ENCODE measurements at places on chromosomes 16 and 17. TPM values are rescaled to one million over a fixed set of nuclear protein-coding genes. Genes with fewer than 3 reads are reported as not detected.
A peak's percentile ranks its signal among the peaks of the same experiment; 100 is the strongest.

Gene KRT32
- 28.0 TPM for total RNA-seq

Gene FADS6
- 2.6 TPM for total RNA-seq

GRCh38 chr16:8937803-8938202 lies 25.9 kb downstream of the USP7 start:
- no peak for DNase-seq

DNA sequence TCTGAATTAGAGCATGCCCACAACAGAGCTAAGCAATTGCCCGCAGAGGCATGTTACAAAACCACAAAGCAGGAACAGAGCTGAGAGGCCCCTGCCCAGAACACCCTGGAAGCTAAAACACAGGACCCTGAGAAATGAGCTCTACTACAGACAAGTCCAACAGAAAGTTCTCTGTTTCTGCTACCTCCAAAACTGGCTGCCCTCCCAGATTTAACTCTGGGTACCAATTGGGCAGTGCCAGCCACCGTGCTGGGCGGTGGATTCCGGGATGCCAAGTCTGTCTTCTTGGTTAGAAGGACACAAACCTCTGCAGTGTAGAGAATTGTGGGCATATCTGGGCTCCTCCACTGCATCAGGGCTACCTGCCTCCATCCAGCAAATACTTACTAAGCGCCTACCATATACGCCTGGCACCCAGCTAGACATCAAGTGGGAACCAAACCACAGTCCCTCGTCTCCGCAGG lies 1.0 kb downstream of the CMTM4 start:
- no peak for DNase-seq

GRCh38 chr16:71956486-71956885 lies 43.7 kb downstream of the PKD1L3 start:
- no peak for DNase-seq

DNA sequence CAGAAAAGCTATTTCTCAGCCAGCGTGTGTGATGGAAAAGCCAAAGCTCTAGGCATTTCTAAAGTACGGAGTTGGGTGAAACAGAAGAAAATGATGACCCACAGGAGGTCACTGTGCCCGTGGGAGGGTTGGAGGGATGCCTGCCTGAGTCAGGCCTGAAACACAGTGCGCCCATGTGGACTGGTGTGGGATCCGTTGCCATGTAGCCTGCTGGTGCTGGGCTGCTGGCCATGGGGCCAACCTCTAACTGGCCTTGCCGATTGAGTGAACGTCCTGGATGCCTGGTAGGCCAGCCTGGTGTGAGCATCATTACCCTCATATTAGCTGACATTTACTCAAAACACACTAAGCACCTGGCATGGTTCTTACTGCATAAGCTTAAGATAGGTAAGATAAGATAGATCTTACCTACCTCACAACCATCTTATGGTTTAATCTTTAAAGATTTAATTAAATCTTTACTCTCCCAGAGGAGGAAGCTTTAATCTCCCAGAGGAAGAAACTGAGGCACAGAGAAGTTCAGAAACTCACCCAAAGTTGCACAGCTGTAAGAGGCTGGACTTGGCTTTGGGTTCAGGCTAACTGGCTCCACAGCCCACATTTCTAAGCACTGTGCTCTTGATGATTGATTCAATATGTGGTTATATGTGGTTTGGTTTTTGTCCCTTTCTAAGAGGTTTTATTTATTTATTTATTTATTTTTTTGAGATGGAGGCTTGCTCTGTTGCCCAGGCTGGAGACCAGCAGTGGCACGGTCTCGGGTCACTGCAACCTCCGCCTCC lies 15.7 kb downstream of the MGAT5B start:
- no peak for DNase-seq

GRCh38 chr16:57802341-57803133 lies at the start of gene KIFC3:
TSS of gene KIFC3 (minus strand) at chr16:57802491. CDS start at chr16:57798243, 4,248 bp downstream.
- peak; percentile 48 for DNase-seq

Gene TM4SF5
- not detected for total RNA-seq

DNA sequence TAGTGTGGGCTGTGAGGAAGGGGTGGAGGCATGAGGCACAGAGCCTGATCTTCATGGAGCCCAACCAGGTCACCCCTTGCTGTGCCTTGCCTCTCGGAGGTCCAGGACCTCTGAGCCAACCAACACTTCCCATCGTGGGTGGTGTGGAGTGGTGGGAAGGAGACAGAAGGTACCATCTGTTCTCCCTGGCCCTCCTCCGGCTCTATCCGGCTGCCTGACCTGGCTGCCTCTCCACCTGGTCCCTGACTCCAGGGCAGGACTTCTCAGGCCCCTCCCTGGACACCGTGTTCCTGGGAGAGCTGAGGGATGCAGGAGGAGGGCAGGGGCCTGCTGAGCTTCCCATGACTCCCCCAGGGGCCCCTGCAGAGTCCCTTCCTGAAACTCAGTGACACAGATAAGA lies 3.9 kb downstream of the PDK2 start:
- DNase-seq = no peak

DNA sequence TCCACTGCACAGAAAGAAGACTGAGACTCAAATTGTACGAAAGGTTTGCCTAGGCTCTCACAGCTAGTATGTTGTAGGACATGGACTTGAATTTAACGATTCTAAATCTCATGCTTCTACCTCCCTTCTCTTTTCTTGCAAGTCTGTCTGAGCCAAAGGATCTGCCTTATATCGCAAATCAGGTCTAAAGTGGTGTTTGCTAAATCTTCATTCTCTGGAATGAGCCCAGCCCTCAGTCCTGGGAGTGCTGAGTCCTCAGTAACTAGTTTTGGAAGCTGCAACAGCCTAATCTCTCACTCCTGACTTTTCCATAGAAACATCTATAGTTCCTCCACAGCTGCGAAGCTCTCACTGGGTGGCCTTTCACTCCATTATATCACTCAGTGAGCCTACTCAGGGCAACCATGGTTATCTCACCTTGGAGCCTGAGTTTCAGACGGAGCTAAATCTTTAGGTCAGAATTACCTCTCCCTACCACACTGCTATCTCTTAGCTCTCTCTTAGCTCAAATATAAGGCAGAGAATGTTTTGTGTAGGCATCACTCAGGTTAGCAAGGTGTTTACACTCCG lies 575.5 kb upstream of the C16orf82 start:
- no peak for DNase-seq

DNA sequence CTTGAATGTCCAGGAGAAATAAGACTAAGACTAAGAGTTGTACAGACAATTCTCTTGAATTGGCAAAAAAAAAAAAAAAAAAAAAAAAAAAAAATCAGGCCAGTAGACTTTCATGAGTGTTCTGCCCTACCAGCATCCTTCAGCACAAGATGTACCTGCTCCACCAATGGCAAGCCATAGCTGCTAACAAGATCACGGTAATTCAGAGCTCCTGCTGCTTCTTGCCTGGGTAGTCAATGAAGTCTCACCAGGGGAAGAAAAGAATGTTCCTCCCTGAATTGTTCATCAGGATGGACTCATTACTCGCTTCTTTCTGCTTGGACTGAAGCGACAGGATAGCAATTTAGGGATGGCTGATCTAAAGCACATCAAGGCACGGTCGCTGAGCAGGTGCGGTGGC lies 31.1 kb upstream of the APOH start:
- no peak for DNase-seq

DNA sequence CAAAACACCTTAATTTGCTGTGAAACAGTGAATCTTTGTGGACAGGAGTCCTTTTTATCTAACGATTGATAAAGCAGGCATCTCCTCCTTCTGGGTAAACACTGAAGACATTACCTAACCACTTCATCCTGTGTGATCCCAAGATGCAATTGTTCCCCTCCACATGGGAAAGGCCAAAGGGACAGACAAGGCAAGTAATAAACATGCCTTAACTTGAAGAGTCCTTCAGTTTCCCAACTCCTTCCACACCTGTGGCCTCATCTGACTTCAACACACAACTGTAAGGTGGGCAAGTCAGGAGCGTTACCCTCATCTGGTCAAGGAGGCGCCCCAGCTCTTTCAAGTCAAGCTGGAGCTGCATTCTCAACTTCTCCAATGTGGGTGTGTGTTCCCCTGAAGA lies 278.6 kb downstream of the ABCC12 start:
- no peak for DNase-seq

GRCh38 chr16:87420026-87421002 lies 28.2 kb downstream of the MAP1LC3B start:
- no peak for DNase-seq

- DNase-seq = peak; percentile 70
Measured at GRCh38 chr17:65294181-65294719, 157.1 kb downstream of the RGS9 start.

DNA sequence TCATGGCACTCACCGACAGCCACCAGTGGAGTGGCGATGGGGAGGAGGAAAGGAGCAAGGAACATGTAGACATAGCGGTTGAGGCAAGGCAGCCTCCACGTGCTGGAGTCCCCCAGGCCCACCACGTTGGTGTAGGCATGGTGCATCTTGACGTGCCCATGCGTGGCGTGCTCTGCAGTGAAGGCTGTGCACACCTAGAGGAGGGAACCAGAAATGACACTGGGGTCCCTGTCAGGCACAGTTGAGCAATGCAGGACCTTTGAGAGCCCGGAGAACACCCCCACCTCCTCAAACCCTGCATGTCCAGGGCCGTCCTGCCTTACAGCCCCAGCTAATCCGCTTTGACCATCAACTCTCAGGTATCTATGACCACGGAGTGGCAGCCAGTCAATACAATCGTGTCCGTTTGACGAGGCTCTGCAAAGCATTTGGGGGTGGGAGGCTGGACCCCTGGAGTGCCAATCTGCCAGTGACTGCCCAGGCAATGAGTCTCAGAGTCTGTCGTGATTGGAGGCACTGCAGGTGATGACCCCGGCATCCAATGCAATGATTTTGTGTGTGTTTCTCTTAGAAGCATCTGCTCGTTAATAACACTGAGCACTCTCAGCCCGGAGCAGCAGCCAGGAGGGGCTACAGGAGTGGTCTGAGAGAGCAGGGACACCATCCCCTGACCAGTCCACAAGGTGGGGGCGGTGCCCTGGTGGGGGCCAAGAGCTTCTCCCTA lies 9.9 kb upstream of the FDXR start:
- no peak for DNase-seq

DNA sequence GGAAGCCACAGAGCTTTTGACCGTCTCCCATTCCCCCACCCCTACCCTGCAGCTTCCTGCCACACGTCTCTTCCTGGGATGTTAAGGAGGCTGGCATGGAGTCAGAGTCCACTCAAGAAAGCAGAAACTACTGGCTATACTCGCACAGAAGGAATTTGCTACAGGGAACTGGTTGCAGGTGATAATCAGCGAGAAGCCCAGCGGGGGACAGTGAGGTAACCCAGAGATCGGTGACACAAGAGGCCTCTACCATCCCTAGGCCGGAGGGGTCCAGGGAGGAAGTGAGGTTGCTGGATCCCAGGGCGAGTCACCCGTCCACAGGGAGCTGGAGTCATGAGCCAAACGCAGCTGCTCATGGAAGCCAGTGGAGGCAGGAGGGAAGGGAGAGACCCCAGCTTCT lies 93.7 kb downstream of the SDK2 start:
- DNase-seq = no peak

Gene CCDC92B
- total RNA-seq = 0.10 TPM

GRCh38 chr17:16652847-16653366 lies 743 bp downstream of the ZNF624 start:
- DNase-seq = no peak

- DNase-seq = no peak
Measured at GRCh38 chr16:20875355-20875650, 24.9 kb downstream of the DCUN1D3 start.

Gene KRTAP9-4
- total RNA-seq = 6.5 TPM

- no peak for DNase-seq
Measured at GRCh38 chr17:19733953-19734526, 14.1 kb downstream of the ALDH3A1 start.

- DNase-seq = no peak
Measured at GRCh38 chr17:7363311-7363710, 8.4 kb downstream of the TMEM95 start.

DNA sequence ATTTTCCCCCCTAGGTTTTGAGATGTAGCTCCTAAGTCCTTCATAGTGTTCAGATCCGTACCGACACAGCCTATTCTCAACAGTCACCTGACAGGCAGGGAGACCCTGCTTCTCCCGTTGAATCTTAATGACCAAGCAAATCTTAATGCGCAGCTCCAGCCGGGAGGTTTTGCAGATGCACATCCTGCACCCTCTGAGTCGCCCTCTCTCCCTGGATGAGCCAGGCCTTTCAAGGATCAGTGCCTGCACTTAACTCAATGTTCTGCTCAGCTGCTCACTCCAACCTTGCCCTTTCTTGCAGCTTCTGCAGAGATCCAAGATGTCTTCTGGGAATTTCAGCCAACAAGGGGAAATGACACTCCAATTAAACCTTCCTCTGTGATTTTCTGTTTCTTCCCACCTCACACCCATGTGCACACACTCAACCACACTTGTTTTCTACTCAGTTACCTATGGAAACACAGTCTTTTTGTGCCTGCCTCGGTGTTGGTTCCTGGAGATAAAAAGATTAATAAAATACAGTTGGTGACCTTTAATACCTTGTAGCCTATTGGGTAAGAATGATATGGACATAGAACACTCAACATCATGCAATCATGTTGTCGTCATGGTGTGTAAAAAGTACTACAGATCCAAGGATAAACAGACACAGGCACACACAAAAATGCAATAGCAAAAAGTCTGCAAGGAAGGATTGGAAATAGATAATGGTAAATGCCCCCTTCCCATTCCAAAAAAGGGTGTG lies 76.9 kb upstream of the DYNLRB2 start:
- no peak for DNase-seq

- no peak for DNase-seq
Measured at GRCh38 chr16:57507136-57508034, 21.1 kb upstream of the DOK4 start.

DNA sequence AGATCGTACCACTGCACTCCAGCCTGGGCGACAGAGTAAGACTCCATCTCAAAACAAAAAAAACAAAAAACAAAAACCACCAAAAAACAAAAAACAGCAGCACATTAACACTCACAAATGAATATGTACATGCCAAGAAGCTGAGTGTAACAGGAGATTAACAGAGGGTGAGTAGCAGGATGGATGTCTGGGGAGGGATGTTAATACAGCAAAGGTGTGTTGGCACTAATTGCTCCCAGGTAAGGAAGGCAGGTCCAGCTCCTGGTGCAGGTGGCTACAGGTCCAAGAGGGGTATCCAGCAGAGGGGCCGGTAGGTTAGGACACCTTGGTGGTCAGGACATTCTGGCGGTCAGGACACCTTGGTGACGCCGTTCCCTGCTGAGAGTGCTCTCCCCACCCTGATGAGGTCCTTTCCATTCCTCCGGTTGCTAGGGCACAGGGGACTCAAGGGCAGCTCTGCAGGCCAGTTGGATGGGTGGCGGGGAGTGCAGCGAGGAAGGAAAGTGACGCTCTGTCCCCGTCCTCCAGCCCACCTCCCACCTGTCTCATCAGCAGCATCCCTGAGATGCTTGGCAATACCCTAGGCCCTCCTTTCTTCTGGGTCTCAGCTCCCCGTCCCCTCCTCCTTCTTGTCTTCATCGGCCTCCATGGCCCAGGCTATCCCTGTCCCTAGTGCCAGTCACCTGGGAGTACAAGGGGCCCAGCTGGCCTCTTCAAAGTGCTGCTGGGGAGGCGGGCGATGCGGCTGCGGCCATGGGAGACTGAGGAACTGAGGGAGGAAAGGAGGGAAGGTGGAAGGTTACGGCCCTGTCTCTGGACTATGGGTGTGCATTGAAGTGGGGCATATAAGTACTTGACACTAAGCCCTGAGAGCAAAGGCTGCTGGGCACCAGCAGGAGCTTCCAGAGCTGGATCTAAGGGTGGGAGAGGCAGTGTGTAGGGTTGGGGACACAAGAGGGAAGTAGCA lies 10.7 kb upstream of the GFAP start:
- DNase-seq = no peak

Gene CLEC18B
- 0.59 TPM for total RNA-seq

- no peak for DNase-seq
Measured at GRCh38 chr17:19312406-19312805, 50.1 kb downstream of the B9D1 start.

All from skin of body (tissue), 3 donors.